Umbilical cord (tissue), 2 donors: ENCODE measurements at places on chromosomes 13 and 19.

- DNase-seq: no peak
Observed at GRCh38 chr19:29273000-29273640, 60.2 kb upstream of the UQCRFS1 start.

- no peak for DNase-seq
Observed at GRCh38 chr13:76954538-76954937, 6.2 kb downstream of the ACOD1 start.

DNA sequence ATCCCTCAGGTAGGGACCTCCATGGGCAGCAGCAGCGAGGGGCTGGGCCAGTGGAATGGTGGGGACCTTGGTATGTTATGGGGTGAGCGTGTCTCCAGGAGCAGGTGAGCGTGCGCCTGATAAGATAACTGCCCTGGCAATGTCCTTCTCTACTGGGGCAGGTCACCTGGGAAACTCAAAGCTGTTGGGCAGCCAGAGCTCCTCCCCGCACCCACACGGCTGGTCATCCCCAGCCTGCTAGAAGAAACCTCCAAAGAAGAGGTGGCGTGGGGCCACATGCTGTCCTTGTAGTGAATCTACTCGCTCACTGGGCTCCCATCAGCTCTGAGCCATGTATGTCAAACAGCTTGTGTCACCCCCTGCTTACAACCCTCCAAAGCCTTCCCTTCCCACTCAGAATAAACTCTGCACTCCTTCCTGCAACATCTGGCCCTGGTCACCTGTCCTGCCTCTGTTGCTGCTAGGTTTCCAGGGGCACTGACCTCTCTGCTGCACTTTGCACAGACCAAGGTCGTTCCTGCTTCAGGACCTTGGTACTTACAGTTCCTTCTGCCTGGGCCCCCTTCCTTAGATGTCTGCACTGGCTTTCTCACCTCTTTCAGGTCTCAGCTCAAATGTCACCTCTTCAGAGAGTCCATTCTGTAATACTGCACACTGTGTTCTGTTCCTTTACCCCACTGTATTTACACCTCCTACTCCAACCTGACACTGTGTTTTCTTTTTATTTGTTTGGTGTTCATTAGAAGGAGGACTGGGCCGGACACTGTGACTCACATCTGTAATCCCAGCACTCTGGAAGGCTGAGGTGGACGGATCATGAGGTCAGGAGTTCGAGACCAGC, 1.8 kb upstream of the ATP4A start:
- no peak for DNase-seq

- DNase-seq: no peak
Observed at GRCh38 chr13:52945348-52945747, 83.3 kb upstream of the OLFM4 start.
